Activated T-helper 1 cell treated with anti-CD3 and anti-CD28 coated beads, Interleukin-2, amount 50 U/mL, for 16 hours (primary cell): ENCODE measurements at places on chromosomes 3 and 15.

DNA sequence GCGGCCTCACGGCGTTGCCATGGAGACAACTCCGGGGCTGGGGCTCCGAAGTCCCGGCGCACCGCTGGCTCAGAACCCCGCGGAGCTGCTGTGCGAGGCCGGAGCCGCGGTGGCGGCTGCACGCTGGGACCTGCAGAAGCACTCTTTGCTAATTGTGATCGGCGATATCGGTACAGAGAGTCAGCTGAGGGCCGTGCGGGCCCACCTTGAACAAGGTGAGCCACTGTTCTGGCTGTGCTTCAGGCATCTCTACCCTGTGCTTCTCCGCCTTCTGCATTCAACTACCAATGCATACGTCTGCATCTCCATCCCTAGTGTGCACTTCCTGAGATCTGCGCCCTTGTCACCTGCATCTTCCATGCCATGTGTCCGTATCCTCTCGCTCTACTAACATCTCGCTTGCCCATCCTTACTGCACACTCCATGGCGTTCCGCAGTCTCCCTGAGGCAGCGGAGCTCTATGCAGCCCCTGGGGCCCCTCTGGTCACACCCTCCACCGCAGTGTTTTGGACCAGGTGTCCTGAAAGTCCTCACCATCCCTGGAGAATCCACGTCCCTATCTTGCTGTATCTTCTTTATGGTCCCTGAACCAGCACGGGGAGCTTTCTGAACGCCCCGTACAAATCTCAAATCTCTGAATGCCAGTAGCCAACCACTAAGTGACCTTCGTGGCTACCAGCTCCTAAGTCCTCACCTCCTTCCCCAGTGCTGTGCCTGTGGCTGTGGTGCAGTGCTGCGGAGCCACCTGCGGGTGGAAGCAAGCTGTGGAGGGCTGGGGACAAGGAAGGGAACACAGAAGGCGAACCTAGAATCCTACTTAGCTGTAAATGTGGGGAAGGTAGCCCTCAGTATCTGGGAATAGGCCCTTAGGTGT, 6.2 kb upstream of the MAP1A start:
- DNase-seq: no peak

DNA sequence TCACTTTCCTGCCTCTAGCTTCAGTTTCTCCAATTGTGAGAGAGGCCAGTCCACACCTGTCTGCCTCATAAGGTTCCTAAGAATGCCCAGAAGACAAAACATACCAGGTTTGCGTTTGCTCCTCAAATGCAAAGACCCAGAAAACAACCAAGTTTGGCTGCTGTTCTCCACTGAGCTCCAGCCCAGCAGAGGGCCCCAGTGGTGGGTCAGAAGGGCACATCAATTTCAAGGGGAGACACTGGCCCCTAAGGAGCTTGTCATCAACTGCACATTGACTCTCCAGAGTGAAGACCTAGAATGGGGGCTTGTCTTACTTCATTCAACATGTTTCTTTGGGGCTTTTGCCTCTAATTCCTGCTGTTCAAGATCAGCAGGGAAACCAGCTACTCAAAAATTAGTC, 127.9 kb upstream of the SLC6A11 start:
- no peak for DNase-seq

- DNase-seq: no peak
These were observed 151.3 kb downstream of the CADPS start for GRCh38 chr3:62723914-62724217.

DNA sequence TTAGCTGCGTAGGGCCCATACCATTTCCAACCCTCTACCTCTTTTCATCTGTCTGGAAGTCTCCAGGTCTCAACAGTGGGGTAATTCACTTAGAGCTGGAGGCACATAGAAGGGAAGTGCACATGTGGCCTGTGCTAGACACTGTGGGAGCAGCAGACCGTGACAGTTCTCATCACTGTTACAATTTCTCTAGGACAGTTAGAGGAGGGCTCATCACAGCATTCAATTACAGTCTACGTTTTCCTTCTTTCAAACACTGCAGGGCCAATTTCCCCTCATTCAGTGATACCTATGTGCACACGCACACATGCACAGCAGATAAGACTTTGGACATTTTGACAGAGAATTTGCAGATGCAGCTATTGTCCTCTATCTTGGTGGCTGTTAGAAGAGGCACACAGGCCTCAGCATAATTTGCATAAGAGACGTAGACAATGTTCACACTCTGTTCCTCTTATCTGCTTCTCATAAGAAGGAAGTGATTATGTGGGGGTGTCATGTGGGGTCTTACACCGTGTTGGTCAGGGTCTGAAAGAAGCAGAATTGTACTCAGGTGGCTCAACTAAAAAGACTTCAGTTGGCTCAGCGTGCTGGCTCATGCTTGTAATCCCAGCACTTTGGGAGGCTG, 12.6 kb upstream of the HRG start:
- DNase-seq: no peak

GRCh38 chr3:99648101-99648500, 9.7 kb downstream of the COL8A1 start:
- DNase-seq: no peak

GRCh38 chr3:148856384-148856783, 8.7 kb upstream of the CPA3 start:
- no peak for DNase-seq

DNA sequence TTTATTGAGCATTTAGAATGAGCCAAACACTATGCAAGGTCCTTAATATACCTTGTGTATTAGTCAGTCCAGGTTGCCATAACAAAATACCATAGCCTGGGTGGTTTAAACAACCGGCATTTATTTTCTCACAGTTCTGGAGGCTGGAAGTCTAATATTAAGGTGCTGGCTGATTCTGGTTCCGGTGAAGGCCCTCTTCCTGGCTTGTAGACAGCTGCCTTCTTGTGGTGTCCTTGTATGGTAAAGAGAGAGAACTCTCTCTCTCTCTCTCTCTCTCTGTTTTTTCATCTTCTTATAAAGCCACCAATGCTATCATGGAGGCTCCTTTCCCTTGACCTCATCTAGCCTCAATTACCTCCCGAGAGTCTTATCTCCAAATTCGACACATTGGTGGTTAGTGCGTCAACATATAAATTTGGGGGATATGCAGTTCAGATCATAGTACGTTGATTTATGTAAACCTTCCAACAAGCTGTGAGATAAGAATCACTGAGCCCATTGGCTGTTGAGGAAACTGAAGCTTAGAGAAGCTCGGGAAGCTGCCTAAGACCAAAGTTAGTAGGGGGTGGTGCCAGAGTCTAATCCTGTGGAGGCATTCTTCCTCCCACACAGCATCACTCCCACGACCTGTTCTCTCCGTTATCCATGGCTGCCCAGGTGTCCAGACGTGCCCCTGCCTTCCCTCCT, 298.0 kb upstream of the PROK2 start:
- DNase-seq: no peak

DNA sequence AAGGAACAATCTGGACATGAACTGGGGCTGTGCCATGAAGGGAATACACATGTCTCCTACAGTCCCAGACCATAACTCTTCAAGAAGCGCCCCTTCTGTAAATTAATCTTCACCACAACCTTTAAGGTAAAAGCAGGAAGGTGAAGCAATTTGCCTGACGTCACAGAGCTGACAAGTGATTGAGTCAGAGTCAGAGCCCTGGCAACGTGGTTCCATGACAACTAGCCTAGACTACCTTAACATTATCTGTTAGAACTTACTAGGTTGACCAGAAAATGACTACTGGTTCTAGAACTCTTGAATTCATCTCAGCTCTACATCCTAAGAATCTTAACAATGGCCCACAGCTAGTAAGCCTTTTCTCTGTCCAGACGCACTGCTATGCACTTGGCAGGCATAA, 124.6 kb downstream of the NTRK3 start:
- no peak for DNase-seq

- no peak for DNase-seq
These were observed 50.0 kb downstream of the SEMA3G start for GRCh38 chr3:52394751-52395502.

DNA sequence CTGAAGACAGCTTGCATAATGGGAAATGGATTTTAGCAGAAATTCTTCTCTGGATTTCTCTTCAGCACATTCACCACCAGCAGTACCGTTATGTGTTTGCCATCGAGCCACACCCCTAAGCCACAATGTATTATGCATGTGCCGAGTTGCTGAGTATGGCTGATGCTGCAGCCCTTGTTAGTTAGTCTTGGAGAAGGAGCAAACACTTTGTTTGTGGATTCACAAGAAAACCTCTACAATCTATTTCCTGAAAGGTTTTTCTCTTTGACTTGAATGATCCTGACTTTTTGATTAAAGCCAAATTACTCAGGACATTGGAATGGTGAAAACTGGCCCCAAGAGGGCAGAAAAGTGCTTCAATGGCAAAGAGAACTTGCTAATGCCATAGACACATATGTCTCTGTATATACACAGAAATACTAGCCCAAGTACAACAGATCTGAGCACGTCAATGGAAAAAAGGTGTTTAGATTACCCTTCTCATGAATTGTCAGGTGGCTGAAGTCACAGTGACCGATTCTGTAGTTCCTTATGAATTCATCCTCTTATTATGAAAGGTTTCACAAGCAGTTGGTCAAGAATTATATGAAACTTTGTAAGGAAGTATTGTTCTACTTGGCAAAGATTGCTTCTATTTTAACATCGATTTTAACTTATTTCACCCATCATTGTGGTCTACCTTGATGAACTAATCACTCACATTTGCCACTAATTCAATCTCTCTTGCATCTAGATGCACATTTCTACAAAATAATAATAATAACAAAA, 103.0 kb downstream of the P3H2 start:
- no peak for DNase-seq

DNA sequence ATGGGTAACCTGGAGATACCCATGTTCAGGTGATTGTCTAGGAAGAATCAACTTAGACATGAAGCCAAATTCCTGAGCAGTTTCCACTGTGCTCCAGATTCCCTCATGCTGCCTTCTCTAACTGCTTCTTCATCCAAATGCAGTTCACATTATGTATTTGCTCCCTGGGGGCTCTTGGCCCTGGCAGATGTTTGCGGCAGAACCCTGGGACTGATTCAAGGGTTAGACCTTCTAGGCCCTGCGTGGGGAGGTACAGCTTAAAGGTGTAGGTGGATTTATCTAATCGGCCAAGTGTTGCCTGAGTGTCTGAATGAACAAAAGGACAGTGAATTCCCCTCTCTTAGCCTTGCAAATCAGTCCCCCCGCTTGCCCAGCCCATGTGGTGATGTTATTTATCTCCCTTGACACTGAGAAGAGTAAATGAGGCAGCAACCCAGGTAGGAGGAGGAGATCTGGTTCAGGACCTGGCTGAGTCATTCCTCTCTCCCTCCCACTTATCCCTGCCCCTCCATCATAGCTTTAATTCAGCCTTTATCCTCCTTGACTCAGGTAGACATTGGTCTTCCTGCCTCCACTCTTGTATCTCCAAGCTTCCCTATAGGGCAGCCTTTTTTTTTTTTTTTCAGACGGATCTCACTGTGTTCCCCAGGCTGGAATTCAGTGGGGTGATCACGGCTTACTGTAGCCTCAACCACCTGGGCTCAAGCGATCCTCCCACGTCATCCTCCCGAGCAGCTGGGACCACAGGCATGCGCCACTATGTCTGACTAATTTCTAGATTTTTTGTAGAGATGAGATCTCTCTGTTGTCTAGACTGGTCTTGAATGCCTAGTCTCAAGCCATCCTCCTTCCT, 54.8 kb downstream of the MAGEF1 start:
- DNase-seq: no peak

- no peak for DNase-seq
These were observed 50.2 kb downstream of the HERC2 start for GRCh38 chr15:28271697-28272260.

- DNase-seq: no peak
These were observed 141.2 kb downstream of the GMNC start for GRCh38 chr3:190721330-190721729.

DNA sequence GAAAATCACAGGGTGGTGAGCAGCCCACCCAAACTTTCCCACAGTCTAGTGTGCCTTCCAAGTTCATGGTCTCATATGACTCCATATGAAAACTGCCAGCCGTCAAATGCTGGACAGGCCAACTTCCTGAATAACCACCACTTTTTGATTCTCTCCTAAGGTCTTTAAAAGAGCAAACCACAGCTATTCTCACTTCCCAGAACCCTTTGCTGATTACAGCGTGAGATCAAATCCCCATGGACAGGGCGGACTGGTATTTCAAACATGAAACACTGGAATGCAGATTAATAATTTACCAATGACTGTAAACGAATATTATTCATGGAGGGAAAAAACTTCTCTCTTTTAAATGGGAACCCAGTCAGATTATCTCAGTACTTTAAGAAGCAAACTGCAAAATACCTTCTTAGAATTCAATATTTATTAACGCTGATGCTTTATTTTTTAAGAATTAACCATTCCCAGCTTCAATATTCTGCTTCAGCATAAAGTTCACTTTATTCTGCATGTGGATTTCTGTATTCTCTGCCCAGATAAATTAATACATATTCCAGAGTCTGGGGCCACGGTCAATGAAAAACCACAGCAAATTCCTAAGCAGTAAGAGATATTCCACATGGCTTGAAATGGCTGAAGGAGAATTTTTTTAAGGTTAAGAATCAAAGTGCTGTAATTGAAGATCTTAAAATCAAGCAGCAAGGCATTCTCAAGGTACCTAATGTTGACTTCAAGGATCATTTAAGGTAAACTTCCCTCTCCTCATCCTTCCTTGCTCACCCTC, 42.9 kb downstream of the MYO1E start:
- DNase-seq: no peak

GRCh38 chr3:40574661-40575060, 49.9 kb downstream of the ZNF621 start:
- DNase-seq: no peak

DNA sequence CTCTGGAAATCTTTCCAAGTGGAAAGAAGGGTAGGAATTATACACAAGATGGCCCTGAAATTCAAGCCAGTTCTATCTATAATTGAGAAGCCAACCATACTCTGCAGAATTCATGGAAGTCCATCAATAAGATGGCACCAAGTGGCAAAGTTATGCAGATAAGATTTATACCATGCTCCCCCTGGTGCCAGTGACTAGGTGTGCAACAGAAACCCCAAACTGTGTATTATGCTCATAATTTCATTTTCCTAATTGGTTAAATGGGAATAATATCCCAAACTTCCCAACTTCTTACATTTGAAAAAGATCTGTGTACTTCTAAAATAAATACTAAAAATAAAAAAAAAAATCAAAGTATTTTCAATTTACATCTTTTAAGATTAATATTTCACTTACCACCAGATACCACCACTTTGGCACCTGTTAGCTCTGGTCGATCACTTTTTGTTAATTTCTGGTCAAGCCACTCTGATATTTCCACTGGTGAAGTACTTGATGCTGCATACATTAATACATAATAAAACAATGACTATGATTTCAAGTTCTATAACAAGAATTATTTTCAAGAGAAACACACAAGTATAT, 25.9 kb downstream of the ETFA start:
- no peak for DNase-seq

- DNase-seq: no peak
These were observed 1.6 kb upstream of the MEIS2 start for GRCh38 chr15:37101980-37102304.

DNA sequence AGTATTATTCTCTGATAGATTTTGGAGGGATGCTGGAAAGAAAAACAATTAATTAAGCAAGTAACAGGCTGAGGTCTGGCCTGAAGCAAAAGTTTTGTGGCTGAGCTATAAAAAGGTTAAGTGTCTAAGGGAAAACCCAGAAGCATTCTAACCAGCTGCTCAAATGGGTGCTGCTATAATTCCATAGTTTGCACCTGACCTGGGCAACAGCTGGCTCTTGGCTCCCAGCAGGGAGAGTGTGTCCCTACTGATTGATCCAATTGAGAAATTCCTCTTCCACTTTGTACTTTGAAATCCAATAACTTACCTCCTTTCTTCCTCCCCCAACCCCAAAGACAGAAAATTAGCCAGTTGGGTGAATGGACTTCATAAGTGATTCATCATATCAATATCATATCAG, 27.7 kb upstream of the SMAD3 start:
- no peak for DNase-seq
